ENCODE measurements at places on chromosomes 3 and 15.
A peak's percentile ranks its signal among the peaks of the same experiment; 100 is the strongest.

DNA sequence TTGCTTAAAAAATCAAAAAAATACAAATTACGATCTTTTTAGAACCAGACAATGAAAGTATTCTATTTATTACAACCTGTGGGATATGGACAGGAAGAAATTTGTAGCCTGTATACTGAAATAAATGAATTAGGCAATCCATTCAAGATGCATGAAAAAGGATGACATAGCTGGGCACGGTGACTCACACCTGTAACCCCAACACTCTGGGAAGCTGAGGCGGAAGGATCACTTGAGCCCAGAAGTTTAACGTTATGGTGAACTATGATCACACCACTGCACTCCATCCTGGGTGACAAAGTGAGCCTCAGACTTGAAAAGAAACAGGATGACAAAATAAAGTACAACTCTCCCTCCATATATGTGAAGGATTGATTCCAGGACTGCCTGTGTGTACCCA lies 74.1 kb downstream of the MSL2 start:
- no peaks in the 10 kb centered on the region for H3K36me3 ChIP-seq
- DNase-seq: no peak
- H3K27me3 ChIP-seq: peaks cover 6% of the 10 kb centered on the region
- H3K4me1 ChIP-seq: no peaks in the 10 kb centered on the region

GRCh38 chr3:33322412-33322811 lies 45.2 kb downstream of the FBXL2 start:
- no peak for DNase-seq
- no peaks in the 10 kb centered on the region for H3K4me1 ChIP-seq
- no peak overlapping the region for H3K27ac ChIP-seq
- no peak overlapping the region for H3K4me3 ChIP-seq

DNA sequence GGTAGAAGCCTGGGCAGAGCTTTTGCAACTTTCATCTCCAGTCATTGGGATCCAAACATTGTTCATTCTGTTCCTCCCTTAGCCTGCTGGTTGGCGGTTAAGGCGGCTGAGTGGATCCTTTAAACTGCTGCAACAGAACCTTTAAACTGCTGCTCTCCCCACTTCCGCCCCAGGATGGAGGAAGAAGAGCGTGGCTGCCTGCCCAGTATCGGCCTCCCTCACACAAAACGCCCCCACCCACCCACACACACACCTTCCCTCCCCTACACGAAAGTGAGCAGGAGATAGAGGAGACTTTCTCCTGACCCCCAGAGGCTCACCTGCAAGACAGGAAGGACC lies 460 bp upstream of the ZMAT3 start:
- peaks cover 14% of the 10 kb centered on the region for H3K36me3 ChIP-seq
- DNase-seq: peak; percentile 69
- H3K27me3 ChIP-seq: no peaks in the 10 kb centered on the region
- H3K4me3 ChIP-seq: peak overlapping the region; percentile 94
- H3K27ac ChIP-seq: peak overlapping the region; percentile 92

- no peak for DNase-seq
- H3K4me1 ChIP-seq: peaks cover 5% of the 10 kb centered on the region
- H3K36me3 ChIP-seq: no peaks in the 10 kb centered on the region
- H3K4me3 ChIP-seq: no peak overlapping the region
- H3K27me3 ChIP-seq: peaks cover 22% of the 10 kb centered on the region
Observed at GRCh38 chr15:39589193-39589814, 8.4 kb downstream of the THBS1 start.

- DNase-seq: no peak
- no peaks in the 10 kb centered on the region for H3K4me1 ChIP-seq
- no peak overlapping the region for H3K4me3 ChIP-seq
- no peaks in the 10 kb centered on the region for H3K36me3 ChIP-seq
Observed at GRCh38 chr15:93308026-93308690, 219.1 kb upstream of the RGMA start.

DNA sequence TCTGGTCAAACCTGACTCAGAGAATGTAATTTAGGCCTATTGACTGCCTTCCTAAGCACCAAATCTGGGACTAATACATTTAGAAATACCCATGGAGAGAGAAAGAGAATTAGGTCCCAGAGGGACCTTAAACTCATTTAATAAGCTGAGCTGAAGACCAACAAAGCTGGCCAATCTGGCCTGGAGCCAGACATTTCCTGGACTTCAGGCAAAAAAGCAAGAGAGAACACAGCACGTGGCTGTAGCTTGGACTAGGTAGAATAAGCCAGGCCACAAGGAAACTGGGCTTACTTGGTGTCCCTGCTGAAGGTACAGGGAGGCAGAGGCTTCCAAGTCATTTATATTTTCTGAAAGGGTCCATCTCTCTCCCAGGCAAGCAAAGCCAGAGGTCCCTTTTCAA lies 88.1 kb downstream of the RTP4 start:
- H3K27ac ChIP-seq: no peak overlapping the region
- no peaks in the 10 kb centered on the region for H3K4me1 ChIP-seq
- no peaks in the 10 kb centered on the region for H3K36me3 ChIP-seq
- peaks cover 20% of the 10 kb centered on the region for H3K27me3 ChIP-seq
- DNase-seq: no peak

DNA sequence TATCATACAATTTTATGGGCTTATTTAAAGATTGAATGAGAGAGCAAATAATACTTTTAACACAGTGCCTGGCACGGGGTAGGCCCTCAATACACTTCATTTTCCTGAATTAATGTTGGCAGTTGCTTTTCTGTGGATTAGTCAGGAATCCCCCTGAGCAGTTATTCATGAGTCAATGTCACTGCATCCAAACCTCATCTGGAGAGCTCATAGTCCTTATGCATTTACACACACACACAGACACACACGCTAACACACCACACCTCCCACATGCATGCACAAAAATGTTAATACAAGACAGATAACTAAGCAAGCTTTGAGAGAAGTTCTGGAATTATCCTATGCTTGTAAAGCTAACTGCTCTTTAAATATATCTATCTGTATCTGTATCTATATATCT lies 34.0 kb upstream of the TNFAIP8L3 start:
- H3K27me3 ChIP-seq: peaks cover 20% of the 10 kb centered on the region
- no peaks in the 10 kb centered on the region for H3K36me3 ChIP-seq
- no peak overlapping the region for H3K4me3 ChIP-seq
- no peak overlapping the region for H3K27ac ChIP-seq

DNA sequence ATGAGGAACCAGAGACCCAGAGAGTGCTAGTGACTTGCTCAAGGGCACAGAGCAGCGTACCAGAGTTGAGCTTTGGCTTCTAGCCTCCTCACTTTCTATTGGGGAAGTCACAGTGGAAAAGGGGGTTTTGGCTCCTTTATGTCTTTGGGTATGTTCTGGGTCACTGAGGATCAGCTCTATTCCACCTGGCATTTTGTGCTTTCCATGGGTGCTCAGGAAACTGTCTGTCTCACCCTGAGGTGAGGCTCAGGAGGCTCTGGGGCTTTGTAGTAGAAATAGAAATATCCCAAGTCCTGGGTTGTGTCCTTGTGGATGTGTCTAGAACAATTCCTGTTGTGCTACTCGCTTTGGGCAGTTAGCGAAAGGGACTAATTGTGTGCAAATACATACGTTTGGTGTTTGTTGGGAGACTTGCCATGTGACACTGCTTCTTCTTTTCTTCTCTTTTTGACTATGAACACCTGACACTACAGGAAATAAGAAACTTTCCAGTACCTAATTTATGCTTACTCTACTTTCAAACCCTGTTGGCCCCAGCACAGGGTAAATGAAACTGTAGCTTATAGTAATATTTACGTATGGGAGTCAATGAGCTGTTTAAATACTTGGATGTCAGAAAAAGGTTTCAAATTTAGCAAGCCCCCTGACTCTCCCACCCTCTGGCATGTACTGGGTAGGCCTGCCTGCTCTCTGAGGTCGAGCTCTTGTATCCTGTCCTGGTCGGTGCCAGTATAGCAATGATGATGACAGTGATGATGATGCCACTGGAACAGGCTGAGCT lies 35.6 kb downstream of the SMAD3 start:
- peaks cover 59% of the 10 kb centered on the region for H3K36me3 ChIP-seq
- H3K27ac ChIP-seq: no peak overlapping the region
- no peak overlapping the region for H3K4me3 ChIP-seq
- peak; percentile 63 for DNase-seq
- H3K4me1 ChIP-seq: peaks cover 42% of the 10 kb centered on the region

- no peak for DNase-seq
- H3K4me3 ChIP-seq: no peak overlapping the region
Observed at GRCh38 chr3:77236118-77236517, 196.2 kb downstream of the ROBO2 start.

DNA sequence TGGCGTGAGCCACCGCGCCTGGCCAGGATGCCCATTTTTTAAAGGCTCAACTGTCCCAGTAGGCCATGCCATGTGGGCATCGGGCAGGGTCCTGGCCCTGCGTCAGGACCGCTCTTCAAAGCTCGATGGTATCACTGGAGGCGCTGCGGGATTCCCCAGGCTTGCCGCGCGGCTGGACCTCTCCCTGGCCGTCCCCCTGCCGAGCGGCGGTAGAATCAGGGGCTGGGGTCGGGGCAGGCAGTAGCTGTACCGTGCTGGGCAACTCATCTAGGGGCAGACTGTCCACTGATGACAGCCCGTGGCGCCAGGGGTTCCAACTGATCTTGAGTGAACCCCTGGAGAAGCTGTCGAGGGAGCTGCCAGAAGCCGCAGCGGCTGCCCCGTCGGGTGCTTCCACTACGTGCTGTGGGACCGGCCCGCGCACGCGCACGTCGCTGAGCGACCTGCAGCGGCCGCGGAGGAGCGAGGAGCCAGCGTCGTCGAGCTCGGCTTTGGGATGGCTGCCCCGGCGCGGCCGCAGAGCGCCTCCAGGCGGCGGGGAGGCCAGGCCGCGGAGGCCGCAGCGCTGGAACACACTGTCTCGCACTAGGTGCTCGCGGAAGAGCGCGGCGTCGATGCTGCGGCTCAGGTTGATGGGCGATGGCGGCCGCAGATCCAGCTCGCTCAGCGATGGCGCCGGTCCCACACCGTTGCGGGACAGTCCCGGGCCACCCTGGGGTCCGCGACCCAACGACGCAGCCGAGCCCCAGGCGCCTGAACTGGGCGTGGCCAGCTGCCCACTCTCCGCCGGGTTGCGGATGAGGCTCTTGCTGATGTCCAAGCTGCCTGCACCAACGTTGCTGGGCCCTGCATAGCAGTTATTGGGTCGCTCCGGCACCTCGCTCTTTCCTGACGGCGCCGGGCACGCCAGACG lies 5.8 kb downstream of the PRRT3 start:
- H3K36me3 ChIP-seq: peaks cover 4% of the 10 kb centered on the region
- H3K4me1 ChIP-seq: peaks cover 17% of the 10 kb centered on the region
- H3K27ac ChIP-seq: peak overlapping the region; percentile 19

DNA sequence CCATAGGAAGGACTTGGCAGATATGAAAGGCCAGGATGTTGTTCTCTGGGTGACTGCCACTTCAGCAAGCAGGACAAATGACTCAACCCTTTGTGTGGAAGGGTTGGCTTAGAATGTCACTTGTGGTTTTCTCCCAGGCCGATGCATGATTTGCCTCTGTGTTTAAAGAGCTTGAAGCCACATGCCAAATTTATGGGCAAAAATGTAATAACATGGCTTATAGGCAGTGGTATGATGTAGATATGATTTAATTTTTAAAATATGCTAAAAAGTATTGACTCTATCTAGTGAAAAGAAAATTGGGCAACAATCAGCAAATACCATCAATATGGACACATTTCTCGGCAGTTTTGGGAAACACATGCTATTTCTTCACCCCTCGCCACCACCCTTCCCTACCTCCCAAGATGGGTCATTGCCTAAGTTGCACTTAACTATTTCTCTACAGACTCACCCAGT lies 114.6 kb downstream of the CYP19A1 start:
- DNase-seq: no peak
- H3K27me3 ChIP-seq: peaks cover 19% of the 10 kb centered on the region
- no peaks in the 10 kb centered on the region for H3K4me1 ChIP-seq
- no peak overlapping the region for H3K27ac ChIP-seq

- no peak overlapping the region for H3K4me3 ChIP-seq
- DNase-seq: no peak
- H3K27me3 ChIP-seq: peaks cover 24% of the 10 kb centered on the region
- H3K27ac ChIP-seq: no peak overlapping the region
- H3K4me1 ChIP-seq: no peaks in the 10 kb centered on the region
Observed at GRCh38 chr3:130341388-130341787, 4.1 kb upstream of the COL6A5 start.

GRCh38 chr3:121724130-121724529 lies 25.4 kb downstream of the GOLGB1 start:
- no peaks in the 10 kb centered on the region for H3K27me3 ChIP-seq
- H3K4me3 ChIP-seq: no peak overlapping the region
- H3K36me3 ChIP-seq: peaks cover 71% of the 10 kb centered on the region
- no peak overlapping the region for H3K27ac ChIP-seq
- peaks cover 2% of the 10 kb centered on the region for H3K4me1 ChIP-seq

DNA sequence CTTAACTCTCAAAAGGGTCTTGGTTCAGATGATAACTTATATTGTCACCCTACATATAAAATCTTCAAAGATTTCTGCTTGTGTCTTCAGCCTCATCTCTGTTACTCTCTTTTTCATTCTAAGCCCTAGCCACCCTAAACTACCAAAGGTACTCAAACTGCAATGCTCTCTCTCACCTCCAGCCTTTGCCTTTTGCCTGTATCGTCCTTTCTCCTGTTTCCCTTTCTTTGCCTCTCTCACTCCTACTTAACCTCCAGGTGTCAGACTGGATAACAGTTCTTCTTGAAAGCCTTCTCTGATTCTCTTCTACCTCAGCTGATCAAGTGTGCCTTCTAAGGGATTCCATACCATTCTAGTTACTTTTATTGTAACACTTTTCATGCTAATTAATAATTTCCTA lies 149.8 kb downstream of the SERPINI1 start:
- H3K4me1 ChIP-seq: no peaks in the 10 kb centered on the region
- H3K4me3 ChIP-seq: no peak overlapping the region
- H3K27ac ChIP-seq: no peak overlapping the region
- H3K27me3 ChIP-seq: peaks cover 7% of the 10 kb centered on the region

- no peak overlapping the region for H3K4me3 ChIP-seq
- no peak for DNase-seq
- no peaks in the 10 kb centered on the region for H3K4me1 ChIP-seq
Observed at GRCh38 chr15:79170256-79170664, 79.7 kb upstream of the RASGRF1 start.

DNA sequence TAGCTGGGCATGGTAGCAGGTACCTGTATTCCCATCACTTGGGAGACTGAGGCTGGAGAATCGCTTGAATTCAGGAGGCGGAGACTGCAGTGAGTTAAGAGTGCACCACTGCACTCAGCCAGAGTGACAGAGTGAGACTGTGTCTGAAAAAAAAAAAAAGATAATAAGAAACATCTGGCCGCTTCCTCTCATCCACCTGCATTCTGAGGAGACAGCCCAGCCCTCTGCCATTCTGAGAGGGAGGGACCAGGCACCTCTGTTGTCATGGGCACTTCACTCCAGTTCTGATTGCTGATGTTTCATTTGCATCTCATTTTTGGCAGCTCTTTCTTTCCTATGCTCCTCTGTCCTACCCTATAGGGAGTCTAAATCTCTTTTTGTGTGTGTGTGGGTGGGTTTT lies 36.4 kb upstream of the GSK3B start:
- H3K4me3 ChIP-seq: no peak overlapping the region
- H3K27me3 ChIP-seq: no peaks in the 10 kb centered on the region
- H3K27ac ChIP-seq: no peak overlapping the region

- peak; percentile 32 for DNase-seq
- H3K36me3 ChIP-seq: no peaks in the 10 kb centered on the region
- H3K4me1 ChIP-seq: peaks cover 16% of the 10 kb centered on the region
- peaks cover 34% of the 10 kb centered on the region for H3K27me3 ChIP-seq
Observed at GRCh38 chr3:161349529-161350312, 21.6 kb downstream of the SPTSSB start.

- no peak overlapping the region for H3K27ac ChIP-seq
- H3K4me3 ChIP-seq: no peak overlapping the region
- H3K4me1 ChIP-seq: peaks cover 3% of the 10 kb centered on the region
- H3K27me3 ChIP-seq: peaks cover 91% of the 10 kb centered on the region
- H3K36me3 ChIP-seq: no peaks in the 10 kb centered on the region
- DNase-seq: no peak
Observed at GRCh38 chr3:46890132-46890531, 12.6 kb downstream of the PTH1R start.
